ENCODE measurements at places on chromosomes 2 and 18. TPM values are rescaled to one million over a fixed set of nuclear protein-coding genes. Genes with fewer than 3 reads are reported as not detected.
A peak's percentile ranks its signal among the peaks of the same experiment; 100 is the strongest.

CPO gene
- 0.47 TPM for total RNA-seq

DNA sequence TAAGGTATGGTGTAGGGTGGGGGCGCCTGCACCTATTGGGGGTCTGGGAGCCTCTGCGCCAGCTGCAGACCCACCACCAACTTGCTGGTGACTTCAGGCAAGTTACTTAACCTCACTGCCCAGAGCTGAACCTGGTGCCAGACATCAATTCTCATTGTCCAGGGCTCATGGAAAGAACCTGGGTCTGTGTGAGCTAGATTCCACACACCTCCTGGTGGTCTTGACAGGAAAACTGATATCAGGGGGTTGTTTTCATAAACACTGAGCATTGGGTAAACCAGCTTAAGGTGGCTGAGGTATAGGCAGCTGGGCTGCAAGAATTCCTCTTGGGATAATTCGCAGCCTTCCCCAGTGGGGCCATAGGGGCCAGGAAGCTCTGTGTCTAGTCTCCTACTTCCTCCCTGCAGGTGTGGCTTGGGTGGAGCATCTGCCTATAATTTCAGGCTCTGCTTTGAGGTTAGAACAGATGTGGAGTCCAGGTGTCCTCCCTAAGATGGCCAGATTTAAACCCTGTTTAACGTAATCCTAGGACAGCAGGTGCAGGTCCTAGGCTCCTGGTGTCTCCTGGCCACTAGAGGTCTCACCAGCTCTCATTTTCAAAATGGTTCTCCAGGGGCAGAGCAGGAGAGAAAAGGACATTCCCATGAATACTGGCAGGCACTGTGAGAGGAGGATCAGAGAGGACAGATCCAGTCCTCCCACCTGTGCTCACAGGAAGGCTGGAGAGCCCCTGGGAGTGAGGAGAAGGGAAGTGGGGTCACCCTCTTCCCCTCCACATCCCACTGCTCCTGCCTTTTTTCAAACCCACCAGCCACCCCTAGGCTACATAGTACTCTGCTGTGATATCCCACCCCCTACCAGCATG, 100.4 kb upstream of the SMAD2 start:
- H3K4me3 ChIP-seq: no peak overlapping the region
- H3K4me1 ChIP-seq: peaks cover 13% of the 10 kb centered on the region
- no peak overlapping the region for H3K27ac ChIP-seq
- DNase-seq: peak; percentile 41
- no peaks in the 10 kb centered on the region for H3K27me3 ChIP-seq
- H3K36me3 ChIP-seq: no peaks in the 10 kb centered on the region

GRCh38 chr2:44618251-44619023, 256.7 kb downstream of the CAMKMT start:
- H3K27me3 ChIP-seq: no peaks in the 10 kb centered on the region
- no peaks in the 10 kb centered on the region for H3K4me1 ChIP-seq
- no peak overlapping the region for H3K4me3 ChIP-seq
- no peak for DNase-seq
- no peak overlapping the region for H3K27ac ChIP-seq

- no peak overlapping the region for H3K4me3 ChIP-seq
- no peak for DNase-seq
- peaks cover 3% of the 10 kb centered on the region for H3K36me3 ChIP-seq
- H3K27me3 ChIP-seq: no peaks in the 10 kb centered on the region
- H3K4me1 ChIP-seq: peaks cover 33% of the 10 kb centered on the region
- H3K27ac ChIP-seq: no peak overlapping the region
Observed at GRCh38 chr2:43415592-43415991, 180.2 kb downstream of the THADA start.

ALPP gene
- total RNA-seq: not detected

DNA sequence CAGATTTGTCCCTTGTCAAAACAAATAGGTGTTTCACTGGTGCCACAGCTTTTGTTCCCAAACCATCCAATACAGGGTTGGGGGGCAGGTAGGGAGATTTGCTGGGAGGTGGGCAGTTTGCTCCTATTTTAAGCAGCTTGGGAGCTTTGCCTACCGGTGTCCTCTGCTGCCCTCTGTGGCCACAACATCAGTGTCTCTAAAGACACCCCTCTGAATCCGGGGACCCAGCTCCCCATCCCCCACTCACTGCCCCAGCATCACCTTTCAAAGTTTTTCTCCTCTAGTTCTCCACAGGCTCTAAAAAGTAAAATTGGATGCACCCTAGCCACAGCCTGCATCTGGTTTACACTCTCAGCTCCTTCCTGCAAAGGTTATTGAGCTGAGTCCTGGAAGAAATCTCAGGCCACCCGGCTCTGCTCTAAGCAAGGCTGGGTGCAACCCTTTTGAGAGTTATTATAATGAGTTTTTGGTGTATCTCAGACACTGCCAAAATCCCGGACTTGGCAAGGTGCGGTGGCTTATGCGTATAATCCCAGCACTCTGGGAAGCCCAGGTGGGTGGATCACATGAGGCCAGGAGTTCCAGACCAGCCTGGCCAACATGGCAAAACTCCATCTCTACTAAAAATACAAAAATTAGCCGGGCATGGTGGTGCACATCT, 2.9 kb upstream of the EPAS1 start:
- peak overlapping the region; percentile 70 for H3K4me3 ChIP-seq
- peaks cover 82% of the 10 kb centered on the region for H3K27me3 ChIP-seq
- DNase-seq: no peak
- H3K27ac ChIP-seq: no peak overlapping the region
- H3K36me3 ChIP-seq: no peaks in the 10 kb centered on the region
- H3K4me1 ChIP-seq: peaks cover 13% of the 10 kb centered on the region
